Activated CD8-positive, alpha-beta memory T cell treated with anti-CD3 and anti-CD28 coated beads for 48 hours (primary cell): ENCODE measurements at places on chromosomes 13 and 19.

DNA sequence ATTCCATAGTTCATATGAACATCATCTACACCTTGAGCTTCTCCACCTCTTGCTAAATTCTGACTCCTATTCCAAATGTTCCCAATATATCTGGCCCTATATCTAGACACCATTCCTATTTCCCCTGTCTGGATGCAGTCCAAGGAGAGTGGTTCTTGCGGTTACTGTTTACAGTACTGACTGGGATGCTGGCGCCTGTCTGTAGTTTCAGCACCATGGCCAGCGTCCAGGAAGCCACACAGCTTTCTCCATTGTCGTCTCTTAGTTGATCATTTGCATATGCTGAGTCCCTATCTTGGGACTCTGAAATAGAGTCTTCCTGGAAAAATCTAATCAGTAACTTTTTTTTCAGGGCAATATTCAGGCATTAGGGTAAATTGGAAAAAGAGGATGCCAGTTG, 14.9 kb downstream of the LAIR2 start:
- DNase-seq = no peak

DNA sequence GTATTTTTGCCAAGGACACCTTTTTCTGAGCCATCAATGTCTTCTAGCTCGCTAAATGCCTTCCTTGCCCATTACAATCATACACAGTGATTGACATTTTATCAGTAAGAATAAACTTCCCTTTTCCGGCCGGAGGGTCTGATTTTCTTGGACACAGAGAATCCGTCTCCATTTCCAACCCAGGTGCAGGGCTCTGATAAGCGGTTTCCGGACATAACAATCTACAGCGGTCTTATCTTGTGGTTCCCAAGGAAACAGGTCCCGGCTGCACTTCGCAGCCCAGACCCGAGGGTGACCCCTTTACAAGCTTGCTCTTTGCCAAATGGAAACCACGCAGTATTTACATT, 5.1 kb upstream of the ZNF77 start:
- no peak for DNase-seq

- peak; percentile 59 for DNase-seq
These were observed 540 bp upstream of the ZFP36 start for GRCh38 chr19:39405958-39406655.

DNA sequence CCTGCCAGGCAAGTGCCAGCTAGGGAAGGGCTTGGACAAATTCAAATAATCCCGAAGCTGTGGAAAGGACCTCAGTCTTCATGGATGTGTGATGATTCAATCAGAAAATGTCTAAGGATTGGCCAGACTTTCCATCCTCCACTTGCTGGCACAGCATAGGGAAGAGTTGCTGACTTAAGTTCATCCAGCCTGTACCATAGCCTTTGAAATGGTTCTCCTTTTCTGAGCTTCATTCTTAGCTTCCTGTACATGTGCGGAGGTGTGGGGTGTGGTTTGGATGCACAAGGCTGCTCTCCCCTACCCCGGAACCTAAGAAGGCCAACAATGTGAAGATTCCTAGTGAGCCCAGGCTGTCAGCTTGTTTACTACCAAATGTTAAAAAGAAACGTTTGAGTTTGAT, 959 bp upstream of the IGFL3 start:
- DNase-seq = no peak

DNA sequence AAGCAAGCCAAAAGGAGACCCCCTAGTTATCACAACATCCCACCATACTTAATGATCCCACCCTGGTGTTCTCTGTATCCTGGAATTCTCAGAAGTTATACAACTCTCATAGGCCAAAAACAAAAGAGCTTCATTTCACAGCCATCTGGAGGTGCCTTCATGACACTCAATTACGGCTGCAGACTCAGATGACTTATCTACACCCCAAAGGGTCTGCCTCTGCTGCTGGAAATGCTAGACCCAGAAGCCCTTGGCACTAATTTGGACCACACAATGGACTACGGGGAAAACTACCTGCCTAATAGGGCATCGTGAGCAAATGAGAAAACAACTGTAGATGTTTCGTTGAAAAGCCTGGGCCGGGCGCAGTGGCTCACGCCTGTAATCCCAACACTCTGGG, 40.2 kb downstream of the BRD4 start:
- DNase-seq = no peak

DNA sequence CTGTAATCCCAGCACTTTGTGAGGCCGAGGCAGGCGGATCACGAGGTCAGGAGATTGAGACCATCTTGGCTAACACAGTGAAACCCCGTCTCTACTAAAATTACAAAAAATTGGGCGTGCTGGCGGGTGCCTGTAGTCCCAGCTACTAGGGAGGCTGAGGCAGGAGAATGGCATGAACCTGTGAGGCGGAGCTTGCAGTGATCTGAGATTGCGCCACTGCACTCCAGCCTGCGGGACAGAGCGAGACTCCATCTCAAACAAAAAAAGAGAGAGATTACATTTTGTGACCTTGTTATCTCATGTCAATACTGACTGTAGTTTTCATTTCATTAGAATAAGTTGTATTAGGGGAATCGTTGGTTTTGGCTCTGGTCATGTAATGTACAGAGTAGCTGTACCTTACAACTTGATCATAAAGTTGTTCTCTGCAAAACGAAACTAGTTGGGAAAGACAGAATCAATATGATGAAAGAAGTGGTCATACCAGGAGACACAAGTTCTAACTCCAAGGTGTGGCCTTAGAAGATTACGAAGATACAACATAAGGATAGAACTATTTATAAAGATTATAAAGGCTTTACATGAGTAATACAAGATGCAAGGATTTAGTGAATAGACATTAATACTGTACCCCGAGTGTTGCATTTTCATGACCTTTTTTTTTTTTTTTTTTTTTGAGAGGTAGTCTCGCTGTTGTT, 15.3 kb downstream of the TMEM38A start:
- DNase-seq = no peak

DNA sequence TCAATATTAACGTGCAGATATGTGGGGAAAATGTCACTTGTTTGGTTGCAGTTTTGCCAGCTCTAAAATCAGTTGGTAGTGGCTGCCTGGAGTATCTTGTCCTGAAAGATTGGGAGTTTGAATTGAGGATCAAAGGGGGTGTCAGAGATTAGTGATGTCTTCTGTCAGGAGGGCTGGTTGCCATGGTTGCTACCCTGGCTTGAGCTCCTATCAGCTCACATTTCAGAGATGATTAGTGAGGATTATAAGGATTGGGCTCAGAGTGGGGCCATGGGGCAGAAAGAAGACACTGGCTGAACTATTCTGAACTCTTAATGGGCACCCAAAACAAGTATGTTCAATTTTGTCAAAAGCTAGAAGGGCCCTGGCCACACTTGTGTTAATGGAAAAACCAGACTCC, 95.5 kb upstream of the RNF113B start:
- DNase-seq = no peak
